Activated naive CD4-positive, alpha-beta T cell treated with anti-CD3 and anti-CD28 coated beads for 36 hours (primary cell): ENCODE measurements at places on chromosomes 13 and 19.

- no peak for DNase-seq
Measured at GRCh38 chr13:77674852-77675251, 22.6 kb upstream of the SLAIN1 start.

GRCh38 chr19:45404557-45405434 is at the start of gene PPP1R13L:
PPP1R13L (minus strand) TSS chr19:45405069; CDS start chr19:45398318, 6,751 bp downstream.
- DNase-seq: peak; percentile 71

DNA sequence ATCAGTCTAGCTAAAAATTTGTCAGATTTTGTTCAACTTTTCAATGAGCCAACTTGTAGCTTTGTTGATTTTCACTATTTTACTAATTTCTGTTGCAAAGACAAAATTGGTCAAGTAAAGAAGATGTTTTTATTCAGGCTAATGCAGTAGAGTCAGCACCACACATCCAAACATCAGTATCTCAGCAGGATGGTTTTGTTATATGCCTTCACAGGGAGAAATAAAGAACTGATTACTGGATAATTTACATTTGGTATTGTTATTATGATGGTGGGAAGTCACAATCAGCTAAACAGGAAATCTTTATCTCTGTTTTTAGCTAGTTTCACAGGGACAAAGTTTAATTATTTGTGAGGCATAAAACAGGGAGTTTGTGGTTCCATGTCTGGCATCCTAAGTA is 713.4 kb downstream of the SLITRK5 start:
- no peak for DNase-seq

GRCh38 chr19:413756-414420 is 4.9 kb upstream of the C2CD4C start:
- DNase-seq: no peak

DNA sequence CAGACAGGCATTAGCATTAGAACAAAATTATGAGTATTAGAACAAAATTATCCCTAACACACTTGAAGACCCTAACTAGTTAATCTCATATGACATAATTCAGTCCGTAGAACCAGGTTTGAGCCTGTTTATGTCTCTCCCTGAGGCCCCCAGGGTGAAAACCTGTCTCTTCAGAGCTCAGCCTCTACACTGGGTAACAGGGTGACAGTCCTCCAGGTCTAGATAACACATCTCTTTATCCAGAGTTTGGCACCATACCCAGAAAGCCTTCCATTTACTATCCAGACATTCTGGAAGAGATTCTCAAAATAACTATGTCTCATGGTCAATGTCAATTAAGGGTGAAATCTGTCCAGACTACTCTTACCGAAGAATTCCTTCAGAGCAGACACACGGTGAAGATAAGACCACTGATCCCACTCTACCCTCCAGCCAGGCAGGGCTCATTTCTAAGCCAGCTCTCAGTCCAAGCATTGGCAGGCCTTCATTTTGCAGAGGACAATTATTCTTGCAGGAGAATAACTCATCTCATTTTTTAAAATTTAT is 1195.3 kb downstream of the EFNB2 start:
- no peak for DNase-seq

DNA sequence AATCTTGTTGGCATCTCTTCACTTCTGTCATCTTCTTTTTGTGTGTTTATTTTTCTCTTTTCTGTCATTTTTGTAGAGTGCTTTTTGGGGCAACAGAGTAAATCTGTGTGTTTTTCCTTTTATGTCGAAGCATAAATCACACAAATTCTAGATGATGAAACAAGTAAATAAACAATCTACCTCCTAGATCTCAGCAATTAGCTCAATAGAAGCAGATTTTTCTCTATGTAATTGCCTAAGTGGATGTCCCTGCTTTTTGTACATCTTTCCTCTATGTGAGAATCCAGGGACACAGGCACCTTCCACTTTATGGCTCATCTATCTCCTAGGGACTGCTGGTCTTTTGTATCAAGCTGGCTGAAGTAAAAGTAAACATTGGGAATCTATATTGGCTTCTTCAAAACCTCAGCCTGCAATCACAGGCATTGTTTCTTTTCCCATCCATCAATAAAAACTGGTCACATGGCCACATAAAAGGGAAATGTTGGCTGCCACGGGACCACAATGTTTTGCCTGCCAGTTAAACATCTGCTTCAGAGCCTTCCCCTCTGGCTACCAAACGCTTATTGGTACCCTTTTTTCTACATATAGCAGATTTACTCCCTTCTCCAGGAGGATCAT is 323.8 kb downstream of the LMO7 start:
- DNase-seq: no peak

DNA sequence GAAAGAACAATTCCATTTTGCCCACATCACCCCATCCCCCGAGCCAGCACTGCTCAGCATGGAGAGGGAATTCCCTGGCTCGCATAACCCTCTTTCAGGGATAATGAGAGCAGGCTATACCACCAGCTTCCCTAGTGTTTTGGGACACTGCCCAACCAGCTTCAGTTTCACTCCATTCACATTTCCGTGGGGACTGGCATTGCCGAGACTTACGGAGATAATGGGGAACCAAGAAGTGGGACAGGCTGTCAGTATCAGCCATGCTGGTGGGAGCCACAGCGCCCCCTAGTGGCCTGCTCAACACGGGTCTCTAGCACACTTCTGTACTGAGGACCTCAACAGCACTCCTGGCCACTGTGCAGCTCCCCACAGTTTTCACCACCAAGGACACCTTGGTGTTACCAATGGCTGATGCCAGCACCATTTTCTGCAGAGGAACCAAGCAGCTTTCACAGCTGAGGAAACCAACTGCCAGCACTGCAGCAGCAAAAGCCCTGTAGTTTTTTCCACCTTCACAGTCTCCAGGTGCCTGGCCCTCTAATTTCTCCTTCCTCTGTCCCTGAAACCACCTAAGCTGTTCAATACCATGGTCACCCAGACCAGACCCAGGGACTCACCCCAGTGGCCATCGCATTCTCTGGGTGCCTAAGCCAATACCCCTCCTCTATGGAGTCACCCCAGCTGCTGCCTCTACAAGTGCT is 23.7 kb downstream of the SLC6A16 start:
- peak; percentile 90 for DNase-seq

DNA sequence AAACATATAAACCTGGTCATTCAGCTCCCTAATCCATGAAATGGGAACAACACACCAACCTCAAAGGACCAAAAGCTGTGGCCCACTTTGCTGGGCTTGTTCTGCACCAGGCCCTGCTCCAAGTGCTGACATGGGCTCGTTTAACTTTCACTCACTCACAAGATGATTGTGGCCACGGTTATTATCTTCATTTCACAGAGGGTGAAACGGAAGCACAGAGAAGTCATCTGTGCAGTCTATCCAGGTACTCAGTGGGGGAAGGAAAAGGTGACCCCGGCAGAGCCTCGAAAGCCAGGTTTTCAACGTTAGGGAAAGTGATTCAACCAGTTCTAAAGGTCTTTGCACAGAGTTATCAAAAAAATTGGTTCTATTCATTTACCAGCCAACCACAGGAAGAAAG is 68.0 kb downstream of the CRYL1 start:
- DNase-seq: no peak

- peak; percentile 30 for DNase-seq
Measured at GRCh38 chr13:94657167-94657566, 55.2 kb downstream of the SOX21 start.

DNA sequence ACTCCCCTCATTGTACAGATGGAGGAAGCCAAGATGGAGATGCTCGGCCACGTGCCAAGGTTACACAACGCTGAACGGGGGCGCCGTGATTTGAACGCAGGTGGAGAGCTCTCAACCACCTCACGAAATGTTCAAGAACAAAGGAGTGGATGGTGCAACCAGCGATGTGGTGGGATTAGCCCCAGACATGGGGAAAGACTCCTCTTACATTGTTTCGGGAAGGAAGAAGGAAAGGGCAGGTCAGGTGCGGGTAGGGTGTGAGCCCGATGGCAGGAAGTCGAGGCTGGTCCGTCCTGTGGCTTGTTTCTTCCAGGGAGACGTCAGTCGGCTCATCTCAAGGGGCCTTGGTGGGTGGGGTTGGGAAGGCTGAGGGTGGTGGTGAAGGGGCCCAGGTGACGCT is 7.1 kb upstream of the KLK14 start:
- no peak for DNase-seq

DNA sequence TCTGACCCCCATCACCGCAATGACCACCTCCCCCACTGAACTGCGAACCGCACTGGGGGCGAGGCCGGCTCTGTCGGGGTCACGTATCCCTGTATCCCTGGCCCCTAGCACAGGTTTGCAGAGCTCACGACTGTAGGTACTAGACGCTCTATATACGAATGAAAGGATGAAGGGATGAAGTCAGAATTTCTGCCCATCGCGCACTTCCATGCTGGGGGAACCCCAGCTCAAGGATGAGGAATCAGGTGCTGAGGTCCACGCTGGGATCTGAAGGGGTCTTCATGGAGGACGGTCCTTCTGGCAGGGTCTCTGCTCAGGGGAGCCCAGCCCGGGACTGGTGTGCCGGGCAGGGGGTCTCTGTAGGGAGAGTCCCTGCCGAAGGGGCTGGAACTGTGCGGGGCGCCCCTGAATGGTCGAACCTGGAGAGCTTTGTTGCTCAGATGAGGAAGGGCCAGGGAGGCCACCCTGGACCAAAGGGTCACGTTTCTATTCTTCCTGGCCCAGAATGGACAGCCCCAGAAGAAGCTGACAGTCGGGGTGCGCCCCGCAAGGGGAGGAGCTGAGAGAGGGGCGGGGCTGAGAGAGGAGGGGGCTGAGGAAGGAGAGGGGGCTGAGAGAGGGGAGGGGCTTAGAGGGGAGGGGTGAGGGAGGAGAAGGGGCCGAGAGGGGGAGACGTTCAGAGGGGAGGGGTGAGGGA is 37.9 kb upstream of the SEMA6B start:
- peak; percentile 28 for DNase-seq

DNA sequence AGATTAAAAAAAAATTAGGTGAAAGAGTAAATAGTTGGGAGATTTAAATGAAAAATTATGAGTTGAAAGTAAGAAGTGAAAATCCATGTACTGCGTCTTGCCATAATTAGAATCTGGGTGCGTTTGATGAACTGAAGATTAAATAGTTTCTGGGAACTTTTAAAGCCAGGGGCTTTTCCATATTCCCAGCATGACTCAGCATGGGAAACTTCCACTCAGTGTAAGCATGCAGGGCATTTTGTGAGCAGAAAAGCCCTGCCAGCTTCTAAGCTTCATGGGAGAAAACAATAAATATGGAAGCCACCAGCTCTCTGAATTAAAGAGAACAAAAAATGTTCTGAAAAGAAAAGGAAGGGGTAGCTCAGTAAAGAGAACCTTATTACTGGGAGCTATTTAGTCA is 62.0 kb upstream of the EDNRB start:
- no peak for DNase-seq
